Amygdala (tissue), 56 donors: ENCODE measurements at places on chromosomes 4 and X.

DNA sequence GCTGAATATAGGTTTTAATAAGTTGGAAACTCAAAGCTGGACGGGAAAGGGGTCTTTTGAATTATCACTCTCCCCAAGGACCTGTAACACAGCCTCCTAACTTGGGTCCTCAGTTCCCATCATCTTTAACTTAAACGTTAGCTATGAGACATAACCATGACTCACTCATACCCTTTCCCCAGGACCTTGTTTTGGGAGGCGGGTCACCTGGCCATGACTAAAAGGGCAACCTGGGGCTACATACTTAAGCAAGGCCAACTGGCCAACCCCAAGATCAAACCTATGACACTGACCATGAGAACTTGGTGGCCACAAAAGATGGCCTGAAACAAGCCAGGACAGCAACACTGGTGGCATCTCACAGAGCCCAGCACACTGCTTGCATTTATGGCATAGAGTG is 89.0 kb downstream of the SH3KBP1 start:
- no peak for DNase-seq

DNA sequence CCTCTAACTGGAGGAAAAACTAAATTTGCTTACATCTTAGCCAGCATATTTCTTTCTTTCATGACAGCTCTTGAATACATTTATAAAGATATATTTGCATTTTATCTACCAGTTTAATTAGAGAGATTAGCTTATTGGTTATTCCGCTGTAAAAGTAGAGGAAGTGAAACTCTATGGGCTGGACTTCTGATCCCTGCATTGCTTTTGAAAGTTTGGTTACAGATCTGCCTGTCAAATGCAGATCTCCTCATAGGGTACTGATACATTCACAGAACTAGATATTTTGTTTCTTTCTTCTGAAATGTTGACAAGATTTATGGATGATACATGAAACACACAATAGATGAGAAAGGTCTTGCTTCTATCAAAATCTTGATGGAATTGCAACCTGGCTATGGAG is 581.4 kb upstream of the AADAT start:
- no peak for DNase-seq

- DNase-seq: no peak
These were observed 3.7 kb downstream of the TMEM129 start for GRCh38 chr4:1717129-1718094.

GRCh38 chr4:88818631-88819470 is 121.2 kb upstream of the NAP1L5 start:
- DNase-seq: no peak

DNA sequence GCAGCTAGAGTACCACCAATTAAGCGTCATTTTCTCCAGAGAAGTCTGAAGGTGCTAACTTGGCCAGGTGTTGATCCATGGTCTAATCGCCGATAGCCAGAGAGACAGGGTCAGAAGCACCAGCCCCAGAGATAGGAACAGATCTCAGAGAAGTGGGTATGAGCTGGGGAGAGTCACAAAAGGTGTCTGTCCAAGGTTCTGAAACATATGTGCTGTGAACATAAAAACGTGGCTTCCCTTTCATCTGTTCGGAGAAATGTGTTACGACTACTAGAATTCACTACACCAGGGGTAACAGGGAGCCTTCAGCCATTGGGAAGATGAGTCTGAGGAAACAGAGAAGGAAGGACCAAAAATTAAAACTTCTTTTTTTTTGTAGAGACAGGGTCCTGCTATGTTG is 91.3 kb downstream of the FBXL5 start:
- DNase-seq: no peak

GRCh38 chr4:6453688-6453990 is 18.8 kb downstream of the PPP2R2C start:
- DNase-seq: no peak

GRCh38 chr4:152351080-152351479 is 184.8 kb downstream of the FBXW7 start:
- no peak for DNase-seq

DNA sequence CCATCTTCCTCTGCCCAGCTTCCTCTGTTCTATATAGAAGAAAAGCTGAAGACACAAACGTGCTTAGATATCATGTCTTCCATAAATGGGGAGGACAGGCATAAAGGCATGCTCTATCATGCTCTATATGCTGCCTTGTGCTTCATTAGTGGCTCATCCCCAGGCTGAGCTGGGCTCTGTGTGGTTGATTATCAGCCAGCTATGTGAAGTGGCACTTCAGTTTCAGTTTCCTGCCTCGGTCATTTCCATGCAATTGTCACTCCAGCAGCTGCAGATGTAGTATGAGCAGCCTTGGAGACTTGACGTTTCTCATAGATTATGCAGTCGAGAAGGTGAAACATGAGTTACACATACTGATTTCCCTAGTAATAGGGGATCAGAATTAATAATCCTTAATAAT is 106.2 kb downstream of the SYTL5 start:
- DNase-seq: no peak

DNA sequence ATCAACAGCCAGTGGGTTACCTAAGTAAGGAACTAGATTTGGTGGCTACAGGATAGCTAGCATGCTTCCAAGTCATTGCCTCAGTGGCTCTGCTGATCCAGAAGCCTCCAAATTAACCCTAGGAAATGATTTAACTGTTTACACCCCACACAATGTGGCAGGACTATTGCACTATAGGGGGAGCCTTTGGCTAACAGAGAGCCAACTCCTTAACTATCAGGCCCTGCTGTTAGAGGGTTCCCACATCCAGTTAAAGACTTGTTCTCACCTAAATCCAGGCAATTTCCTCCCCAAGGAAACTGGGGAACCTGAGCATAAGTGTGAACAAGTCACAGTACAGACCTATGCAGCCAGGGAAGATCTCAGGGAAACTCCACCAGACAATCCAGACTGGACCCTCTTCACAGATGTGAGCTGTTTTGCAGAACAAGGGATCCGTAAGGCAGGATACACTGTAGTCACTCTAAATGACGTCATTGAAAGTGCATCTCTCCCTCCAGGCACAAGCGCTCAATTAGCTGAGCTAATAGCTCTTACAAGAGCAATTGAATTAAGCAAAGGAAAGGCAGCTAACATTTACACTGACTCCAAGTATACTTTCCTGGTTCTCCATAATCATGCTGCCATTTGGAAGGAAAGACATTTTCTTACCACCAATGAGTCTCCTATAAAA is 185.3 kb upstream of the SPOCK3 start:
- no peak for DNase-seq

DNA sequence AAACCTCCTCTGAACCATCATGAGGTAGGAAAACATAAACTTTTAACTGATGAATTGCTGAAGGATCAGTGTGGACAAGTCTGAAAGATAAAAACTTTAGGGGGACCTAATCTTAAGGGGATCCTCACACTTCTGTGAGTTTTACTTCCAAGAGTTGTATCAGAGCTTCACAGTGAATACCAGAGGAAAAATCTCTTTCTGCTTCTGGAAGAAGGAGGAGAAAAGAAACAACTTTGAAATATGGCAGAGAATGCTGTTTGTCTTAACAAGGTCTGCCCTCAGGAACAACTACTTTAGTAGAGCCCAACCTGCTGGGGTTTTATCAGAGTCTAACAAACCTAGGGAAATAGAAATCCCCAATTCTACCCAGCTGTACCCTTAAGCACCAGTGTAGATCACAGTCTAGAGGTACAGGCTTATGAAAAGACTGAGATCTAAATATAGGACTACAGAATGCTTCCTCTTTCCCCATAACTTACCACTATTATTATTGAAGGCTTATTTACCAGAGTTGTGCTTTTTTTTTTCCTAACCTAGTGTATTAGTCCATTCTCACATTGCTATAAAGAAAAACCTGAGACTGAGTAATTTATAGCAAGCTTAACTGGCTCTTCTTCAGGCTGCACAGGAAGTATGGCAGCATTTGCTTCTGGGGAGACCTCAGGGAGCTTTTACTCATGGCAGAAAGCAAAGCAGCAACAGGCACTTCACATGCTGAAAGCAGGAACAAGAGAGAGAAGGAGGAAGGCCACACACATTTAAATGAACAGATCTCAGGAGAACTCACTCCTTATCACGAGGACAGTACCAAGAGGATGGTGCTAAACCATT is 167.9 kb downstream of the CAMK2D start:
- no peak for DNase-seq

- peak; percentile 0 for DNase-seq
These were observed 79.8 kb downstream of the FUNDC1 start for GRCh38 chrX:44462850-44463249.

DNA sequence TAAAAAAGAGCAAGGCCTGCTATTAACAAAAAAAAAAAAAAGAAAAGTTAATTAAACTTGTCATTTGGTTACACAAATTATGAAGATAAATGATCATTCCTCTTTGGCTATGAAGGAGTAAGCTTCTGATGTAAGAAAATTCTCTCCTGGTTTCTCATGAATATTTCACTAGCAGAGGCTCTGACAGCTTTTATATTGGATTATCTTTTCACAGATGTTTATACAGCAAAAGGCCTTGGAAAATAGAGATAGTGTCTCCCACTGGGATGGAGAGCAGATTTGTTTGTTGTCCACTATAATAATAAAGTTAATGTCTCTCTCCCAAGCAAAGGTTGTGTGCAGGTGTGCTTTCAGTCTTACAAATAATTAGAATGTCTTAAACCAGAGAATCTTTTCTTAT is 40.7 kb upstream of the PDGFC start:
- no peak for DNase-seq

- no peak for DNase-seq
These were observed 1.3 kb upstream of the CISD2 start for GRCh38 chr4:102867278-102868152.

DNA sequence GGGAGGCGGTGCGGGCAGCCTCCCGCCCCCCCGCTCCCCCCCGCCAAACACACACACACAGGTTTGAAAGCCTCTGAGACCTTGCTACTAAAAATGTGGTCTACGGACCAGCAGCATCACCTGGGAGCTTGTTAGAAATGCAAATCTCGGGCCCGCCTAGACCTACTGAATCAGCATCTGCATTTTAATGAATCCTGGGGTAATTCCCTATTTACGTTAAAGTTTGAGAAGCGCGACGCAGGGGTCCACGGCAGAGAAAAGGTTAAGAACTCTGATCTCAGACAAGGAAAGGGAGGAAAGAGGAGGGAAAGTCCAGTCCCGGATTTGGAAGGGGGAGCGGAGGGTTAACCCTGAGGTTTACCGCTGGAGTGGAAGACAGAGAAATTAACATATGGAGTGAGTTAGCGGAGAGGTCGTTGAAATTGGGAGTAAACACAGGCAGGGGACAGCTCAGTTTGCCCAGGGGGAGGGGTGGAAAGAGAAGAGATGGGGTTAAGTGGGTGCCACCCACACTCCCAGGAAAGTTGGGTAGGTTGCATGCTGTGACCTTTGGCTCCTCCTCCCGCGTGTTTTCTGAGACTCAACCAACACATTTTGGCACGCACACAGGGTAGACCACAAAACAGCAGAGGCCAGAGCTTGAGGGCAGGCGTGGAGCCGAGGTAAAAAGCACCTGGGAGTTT is 483.6 kb downstream of the BCOR start:
- DNase-seq: no peak

GRCh38 chr4:88162626-88163025 is 4.2 kb upstream of the ABCG2 start:
- DNase-seq: no peak

GRCh38 chr4:46185766-46186165 is 61.9 kb upstream of the GABRG1 start:
- DNase-seq: no peak
